ENCODE measurements at places on chromosomes 5 and 9. TPM values are rescaled to one million over a fixed set of nuclear protein-coding genes. Genes with fewer than 3 reads are reported as not detected.

GRCh38 chr9:112823257-112823656 is 67.4 kb downstream of the SLC46A2 start:
- H3K36me3 ChIP-seq: no peaks in the 10 kb centered on the region
- DNase-seq: no peak
- H3K27me3 ChIP-seq: no peaks in the 10 kb centered on the region
- no peaks in the 10 kb centered on the region for H3K4me1 ChIP-seq
- no peak overlapping the region for H3K4me3 ChIP-seq
- no peak overlapping the region for H3K27ac ChIP-seq

- no peak overlapping the region for H3K4me3 ChIP-seq
- DNase-seq: no peak
- no peak overlapping the region for H3K27ac ChIP-seq
- H3K4me1 ChIP-seq: no peaks in the 10 kb centered on the region
- no peaks in the 10 kb centered on the region for H3K27me3 ChIP-seq
- H3K36me3 ChIP-seq: peaks cover 5% of the 10 kb centered on the region
Measured at GRCh38 chr5:169886677-169887076, 93.6 kb downstream of the INSYN2B start.

GRCh38 chr5:145393426-145393825 is 441.7 kb downstream of the PRELID2 start:
- H3K4me1 ChIP-seq: no peaks in the 10 kb centered on the region
- H3K27me3 ChIP-seq: no peaks in the 10 kb centered on the region
- no peak overlapping the region for H3K27ac ChIP-seq
- no peak overlapping the region for H3K4me3 ChIP-seq
- no peaks in the 10 kb centered on the region for H3K36me3 ChIP-seq
- no peak for DNase-seq

Gene ARHGEF37
- total RNA-seq: 1.6 TPM

- no peaks in the 10 kb centered on the region for H3K4me1 ChIP-seq
- H3K4me3 ChIP-seq: no peak overlapping the region
- no peak for DNase-seq
- no peaks in the 10 kb centered on the region for H3K36me3 ChIP-seq
Measured at GRCh38 chr5:156474251-156474650, 147.3 kb downstream of the SGCD start.

Gene ARID3C
- total RNA-seq: 0.21 TPM

- no peak overlapping the region for H3K27ac ChIP-seq
- no peak for DNase-seq
- peaks cover 2% of the 10 kb centered on the region for H3K27me3 ChIP-seq
- H3K4me3 ChIP-seq: no peak overlapping the region
Measured at GRCh38 chr5:135076801-135077200, 42.8 kb upstream of the PITX1 start.

GRCh38 chr9:109499631-109500410 is 1.7 kb upstream of the PTPN3 start:
- H3K36me3 ChIP-seq: no peaks in the 10 kb centered on the region
- DNase-seq: no peak
- peaks cover 70% of the 10 kb centered on the region for H3K27me3 ChIP-seq

Measured in activated T-helper 2 cell treated with anti-CD3 and anti-CD28 coated beads, Interferon-gamma antibody, Interleukin-2, Interleukin-4, amounts not matched to agents 10 μg/mL and 5 μg/mL and 100 μg/mL, durations not matched to agents 14 hours and 24 hours and 36 hours (primary cell).